Kasumi-1 (cell line): ENCODE measurements at places on chromosomes 16 and 17.
A peak's percentile ranks its signal among the peaks of the same experiment; 100 is the strongest.

DNA sequence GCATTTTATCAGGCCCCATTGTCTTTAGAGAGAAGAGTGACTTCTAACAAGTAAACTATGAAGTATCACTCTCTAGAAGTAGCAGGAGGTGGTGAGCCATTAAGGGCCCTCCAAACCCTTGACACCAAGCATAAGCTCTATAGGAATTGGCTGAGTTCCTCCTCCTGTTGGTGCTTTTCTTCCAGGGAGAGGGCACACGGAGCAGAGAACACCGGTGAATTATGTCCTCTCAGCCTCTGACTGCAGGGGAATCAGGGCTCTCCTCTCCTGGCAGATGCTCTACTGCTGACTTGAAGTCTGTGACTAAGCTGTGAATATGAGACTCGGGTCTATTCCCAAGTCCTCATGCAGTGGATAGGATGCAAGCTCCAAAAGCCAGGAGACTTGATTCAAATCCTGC is 32.3 kb downstream of the CHD9 start:
- DNase-seq, result no peak

GRCh38 chr16:87789437-87790291 is 23.9 kb upstream of the KLHDC4 start:
- DNase-seq, result no peak

GRCh38 chr16:48897698-48898205 is 287.8 kb upstream of the N4BP1 start:
- no peak for DNase-seq

DNA sequence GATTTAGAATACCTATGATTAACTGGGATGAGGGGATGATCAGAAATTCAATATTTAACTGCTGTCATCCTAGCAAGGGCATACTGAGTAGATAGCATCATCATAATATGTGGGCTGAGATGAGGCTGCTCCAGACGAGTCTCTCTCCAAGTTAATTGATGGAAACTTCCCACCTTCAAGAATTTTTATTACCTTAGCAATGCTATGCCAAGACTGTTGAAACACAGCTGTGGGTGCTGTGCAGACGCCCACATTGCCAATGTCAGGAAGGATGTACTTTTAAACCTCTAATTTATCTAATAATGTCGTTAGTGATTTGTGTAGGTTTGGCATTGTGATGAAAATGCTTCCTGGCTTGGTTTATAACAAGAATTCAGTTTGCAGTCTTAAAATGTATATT is 170.4 kb downstream of the TRIM37 start:
- DNase-seq, result no peak

- peak; percentile 98 for DNase-seq
Measured at GRCh38 chr17:68909066-68909465, 46.1 kb downstream of the ABCA8 start.

GRCh38 chr16:22316411-22316811 is 19.2 kb downstream of the POLR3E start:
- no peak for DNase-seq

- no peak for DNase-seq
Measured at GRCh38 chr16:80442779-80443178, 98.0 kb upstream of the DYNLRB2 start.

- DNase-seq, result no peak
Measured at GRCh38 chr17:2174468-2175293, 119.8 kb downstream of the HIC1 start.

DNA sequence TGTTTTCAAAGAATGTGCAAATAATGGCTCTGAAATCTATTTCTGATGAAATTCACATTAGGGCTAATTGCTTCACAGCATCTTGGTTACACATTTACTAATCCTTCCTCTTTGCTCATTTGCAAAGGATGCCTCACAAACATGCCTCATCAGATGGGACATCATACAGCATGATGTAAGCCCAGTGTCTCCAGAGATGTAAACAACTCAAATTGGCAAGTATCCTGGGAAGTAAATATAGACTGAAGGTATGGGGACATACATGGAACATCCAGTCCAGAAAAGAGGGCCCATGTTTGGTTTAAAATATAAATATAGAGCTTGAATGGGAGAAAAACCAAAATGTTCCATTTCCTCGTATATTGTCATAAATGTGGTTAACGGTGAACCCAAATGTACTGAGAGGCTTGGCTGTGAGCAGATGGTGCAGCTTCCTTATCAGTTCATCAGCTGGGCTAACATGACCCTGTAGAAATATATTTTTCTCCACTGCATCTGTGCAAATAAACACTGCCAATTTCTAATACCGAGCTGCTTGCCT is 142.9 kb upstream of the NUDT7 start:
- DNase-seq, result no peak

DNA sequence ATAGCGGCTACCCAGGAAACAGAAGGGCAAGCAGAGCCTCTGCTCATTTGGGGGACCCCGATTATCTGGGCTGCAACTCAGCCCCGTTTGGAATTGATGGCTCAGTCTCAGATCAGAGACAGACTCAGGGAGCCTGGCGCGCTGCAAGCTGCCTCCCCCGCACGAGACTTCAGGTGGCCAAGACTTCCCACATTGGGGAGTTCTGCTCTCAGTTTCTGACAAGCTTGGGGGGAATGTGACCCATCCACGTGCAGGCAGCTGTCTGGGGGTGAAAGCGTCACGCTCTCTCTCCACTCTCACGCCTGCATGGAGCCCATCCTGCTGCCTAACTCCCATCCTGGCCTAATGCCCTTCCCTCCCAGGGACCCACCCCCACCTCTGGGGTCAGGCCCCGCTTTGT is 157.6 kb upstream of the GSE1 start:
- DNase-seq, result no peak

GRCh38 chr17:44872131-44872768 is 24.6 kb downstream of the HIGD1B start:
- no peak for DNase-seq

DNA sequence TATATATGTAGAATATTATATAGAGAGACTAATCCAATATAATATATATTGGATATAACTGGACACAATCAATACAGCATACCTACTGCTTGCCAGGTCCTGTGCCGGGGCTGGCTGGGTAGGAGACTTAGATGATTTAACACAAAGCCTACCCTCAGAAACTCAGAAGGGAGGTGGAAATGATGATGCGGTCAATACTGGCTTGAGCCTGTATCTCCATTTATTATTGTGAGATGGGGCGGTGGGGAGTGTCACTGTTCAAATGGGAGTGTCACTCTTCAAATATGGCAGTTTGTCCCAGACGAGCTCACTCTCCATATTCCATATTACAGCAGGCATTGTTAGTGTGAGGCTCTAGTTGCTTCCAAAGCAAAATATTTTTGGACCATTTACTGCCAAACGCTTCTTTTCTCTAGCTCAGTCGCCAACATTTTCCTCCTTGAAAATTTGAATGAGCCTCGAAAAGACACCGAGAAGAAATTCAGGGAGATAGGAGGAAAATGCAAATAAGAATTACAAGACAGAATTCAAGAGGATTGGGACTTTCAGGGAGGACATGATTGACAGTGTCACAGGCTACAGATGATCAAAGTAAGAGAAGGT is 70.7 kb downstream of the WSCD1 start:
- DNase-seq, result no peak

DNA sequence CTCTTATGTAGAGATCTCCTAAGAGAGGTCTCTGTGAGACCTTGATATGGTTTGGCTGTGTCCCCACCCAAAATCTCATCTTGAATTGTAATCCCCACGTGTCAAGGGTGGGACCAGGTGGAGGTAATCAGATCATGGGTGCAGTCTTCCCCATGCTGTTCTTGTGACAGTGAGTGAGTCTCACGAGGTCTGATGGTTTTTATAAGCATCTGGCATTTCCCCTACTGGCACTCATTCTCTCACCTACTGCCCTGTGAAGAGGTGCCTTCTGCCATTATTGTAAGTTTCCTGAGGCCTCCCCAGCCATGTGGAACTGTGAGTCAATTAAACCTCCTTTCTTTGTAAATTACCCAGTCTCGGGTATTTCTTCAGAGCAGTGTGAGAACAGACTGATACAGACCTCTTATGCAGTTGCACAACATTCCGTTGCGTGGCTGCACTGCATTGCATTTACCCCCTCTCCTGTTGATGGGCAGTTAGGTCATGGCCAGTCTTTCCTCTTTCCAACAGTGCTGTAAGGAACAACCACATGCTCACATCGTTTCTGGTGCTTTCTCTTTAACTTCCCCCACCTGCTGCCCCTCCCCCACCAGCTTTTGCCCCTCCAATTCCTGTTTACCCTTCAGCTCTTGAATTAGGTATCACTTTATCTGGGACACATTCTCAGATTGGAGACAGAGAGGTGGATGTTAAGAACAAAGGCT is 43.6 kb upstream of the MED9 start:
- DNase-seq, result no peak

DNA sequence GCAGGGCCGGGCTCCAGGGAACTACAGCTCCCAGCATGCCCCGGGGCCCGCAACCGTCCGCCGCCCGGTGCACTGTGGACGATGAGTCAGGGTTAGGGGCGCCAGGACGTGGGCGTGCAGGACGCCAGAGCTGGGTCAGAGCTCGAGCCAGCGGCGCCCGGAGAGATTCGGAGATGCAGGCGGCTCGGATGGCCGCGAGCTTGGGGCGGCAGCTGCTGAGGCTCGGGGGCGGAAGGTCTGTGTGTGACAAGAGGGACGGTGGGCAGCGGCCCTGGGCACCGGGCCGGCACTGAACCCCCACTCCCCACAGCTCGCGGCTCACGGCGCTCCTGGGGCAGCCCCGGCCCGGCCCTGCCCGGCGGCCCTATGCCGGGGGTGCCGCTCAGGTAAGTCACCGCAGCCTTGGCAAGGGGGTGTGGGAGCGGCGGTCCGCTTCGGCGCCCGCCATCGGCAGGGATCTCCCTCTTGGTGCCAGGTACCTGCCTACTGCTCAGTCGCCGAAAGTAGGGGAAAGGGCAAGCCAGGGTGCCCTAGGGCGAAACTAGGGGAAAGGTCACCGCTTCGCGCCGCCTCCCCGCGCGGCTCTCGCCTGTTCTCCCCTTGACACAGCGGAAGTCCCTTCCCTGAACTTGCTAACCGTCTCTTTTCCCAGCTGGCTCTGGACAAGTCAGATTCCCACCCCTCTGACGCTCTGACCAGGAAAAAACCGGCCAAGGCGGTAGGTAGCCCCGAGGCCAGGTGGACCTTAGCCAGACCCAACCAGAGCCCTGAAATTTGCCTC is at the start of the genes ACADVL and DLG4:
TSS of gene ACADVL (plus strand) at position 127 of the 781 bp plus-strand sequence. CDS start at position 174, 47 bp downstream.
TSS of gene DLG4 (minus strand) at position 25 of the 781 bp plus-strand sequence.
- peak; percentile 41 for DNase-seq

DNA sequence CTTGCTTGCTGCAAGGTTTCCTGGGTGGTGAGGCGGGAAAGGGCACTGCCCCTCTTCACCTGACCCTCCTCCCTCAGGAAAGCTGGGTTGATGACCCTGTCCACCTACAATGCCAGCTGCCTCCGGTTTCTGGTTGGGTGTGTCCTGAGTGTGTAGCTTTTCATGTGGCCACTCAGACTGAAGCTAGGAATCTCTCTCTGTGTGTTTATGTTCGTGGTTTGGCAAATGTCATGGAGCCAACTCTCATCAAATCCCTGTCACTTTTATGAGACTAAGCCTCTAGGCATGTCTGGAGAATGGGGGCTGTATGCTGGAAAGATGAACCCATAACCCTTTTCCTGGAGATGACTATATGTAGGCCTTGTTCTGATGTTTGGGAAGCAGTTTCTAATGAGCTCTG is 17.1 kb downstream of the PLEKHG4 start:
- DNase-seq, result no peak
